ENCODE measurements at places on chromosomes 16 and 17.
A peak's percentile ranks its signal among the peaks of the same experiment; 100 is the strongest.

GRCh38 chr17:63289931-63290330, 156.2 kb downstream of the CYB561 start:
- no peak for DNase-seq

- no peak for DNase-seq
Observed at GRCh38 chr16:78520470-78520869, 421.0 kb downstream of the WWOX start.

DNA sequence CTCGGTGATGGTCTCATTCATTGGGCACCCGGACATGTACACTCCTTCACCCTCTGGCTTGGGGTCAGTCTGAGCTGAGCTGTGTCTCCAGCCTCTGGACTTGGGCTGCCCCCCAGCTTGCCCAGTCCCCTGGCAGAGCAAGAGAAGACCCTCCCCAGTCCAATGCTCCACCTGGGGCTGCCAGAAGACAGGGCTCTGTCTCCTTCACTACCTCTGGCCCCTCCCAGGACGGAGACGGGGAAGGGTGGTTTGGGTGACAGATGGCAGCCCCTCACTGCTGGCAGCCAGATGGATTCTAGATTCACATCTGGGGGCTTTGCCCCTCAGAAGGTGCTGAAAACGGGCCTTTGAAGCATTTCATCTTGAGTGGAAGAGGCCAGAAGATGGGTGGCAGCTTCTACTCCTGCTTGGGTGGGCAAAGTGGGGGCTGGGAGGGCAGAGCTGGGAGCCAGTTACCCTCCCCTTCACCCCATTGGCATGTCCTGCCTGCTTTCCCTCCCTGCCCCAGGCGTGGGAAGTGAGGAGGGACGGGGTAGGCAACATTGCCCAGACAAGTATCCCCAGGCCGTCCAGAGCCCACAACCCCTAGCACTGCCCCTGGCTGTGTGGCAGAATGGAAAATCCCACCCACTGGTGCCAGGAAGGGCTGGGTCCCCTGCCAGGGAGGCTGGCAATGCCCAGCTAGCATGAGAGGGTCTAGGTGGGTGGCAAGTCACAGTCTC, 13.9 kb downstream of the NGFR start:
- DNase-seq: no peak

- peak; percentile 91 for DNase-seq
Observed at GRCh38 chr17:63675607-63676546, 24.0 kb downstream of the LIMD2 start.

GRCh38 chr17:33370401-33370800, 77.3 kb upstream of the ASIC2 start:
- no peak for DNase-seq
